T47D (cell line): ENCODE measurements at places on chromosomes 1 and 21.

- peak; percentile 4 for DNase-seq
Observed at GRCh38 chr1:64675718-64676345, 69.0 kb upstream of the RAVER2 start.

- no peak for DNase-seq
Observed at GRCh38 chr1:221371705-221372104, 370.2 kb downstream of the DUSP10 start.

GRCh38 chr21:26423511-26423910 lies 149.6 kb downstream of the CYYR1 start:
- DNase-seq: no peak

DNA sequence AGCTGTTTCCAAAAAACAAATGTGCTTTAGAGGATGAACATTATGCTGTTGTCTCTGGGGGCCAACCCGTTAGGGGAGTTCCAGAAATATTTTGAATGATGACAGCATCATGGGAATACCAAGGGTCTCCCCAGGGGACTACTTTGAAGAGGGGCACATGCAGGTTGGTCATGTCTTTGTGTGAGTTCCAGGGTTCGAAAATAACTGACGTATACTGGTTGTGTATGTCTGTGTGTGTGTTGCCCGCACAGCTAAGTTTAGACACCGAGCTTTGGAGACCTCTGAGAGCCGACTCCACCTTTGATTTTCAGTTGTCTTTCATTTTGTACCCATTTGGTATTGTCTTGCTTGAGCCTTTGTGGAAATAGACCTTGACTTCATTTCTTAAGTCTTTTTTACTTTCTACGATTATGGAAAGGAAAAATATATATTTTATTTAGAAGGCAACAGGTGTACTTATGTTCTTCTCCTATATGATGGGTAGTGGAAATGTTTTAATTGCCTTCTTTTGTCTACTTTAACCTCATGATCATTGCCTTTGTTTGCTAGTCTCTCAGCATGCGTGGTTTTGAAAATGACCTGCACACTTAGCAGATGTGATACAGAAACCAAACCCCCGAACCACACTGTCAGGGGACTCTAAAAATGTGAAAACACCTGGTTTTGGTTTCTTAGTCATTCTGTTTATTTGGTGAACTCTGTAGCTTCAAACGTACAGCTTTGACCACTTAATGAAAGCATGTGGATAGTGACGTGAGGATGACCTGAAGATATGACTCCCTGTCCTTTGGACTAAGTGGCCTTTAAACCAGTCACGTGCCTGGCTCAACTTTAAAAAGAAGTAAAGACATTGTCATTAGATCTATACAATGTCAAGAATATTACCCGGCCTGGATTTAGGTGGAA lies 56.5 kb downstream of the GALNT2 start:
- no peak for DNase-seq

GRCh38 chr1:181383695-181384094 lies 99.6 kb upstream of the CACNA1E start:
- no peak for DNase-seq

- no peak for DNase-seq
Observed at GRCh38 chr21:33789697-33790096, 125.9 kb downstream of the ATP5PO start.

DNA sequence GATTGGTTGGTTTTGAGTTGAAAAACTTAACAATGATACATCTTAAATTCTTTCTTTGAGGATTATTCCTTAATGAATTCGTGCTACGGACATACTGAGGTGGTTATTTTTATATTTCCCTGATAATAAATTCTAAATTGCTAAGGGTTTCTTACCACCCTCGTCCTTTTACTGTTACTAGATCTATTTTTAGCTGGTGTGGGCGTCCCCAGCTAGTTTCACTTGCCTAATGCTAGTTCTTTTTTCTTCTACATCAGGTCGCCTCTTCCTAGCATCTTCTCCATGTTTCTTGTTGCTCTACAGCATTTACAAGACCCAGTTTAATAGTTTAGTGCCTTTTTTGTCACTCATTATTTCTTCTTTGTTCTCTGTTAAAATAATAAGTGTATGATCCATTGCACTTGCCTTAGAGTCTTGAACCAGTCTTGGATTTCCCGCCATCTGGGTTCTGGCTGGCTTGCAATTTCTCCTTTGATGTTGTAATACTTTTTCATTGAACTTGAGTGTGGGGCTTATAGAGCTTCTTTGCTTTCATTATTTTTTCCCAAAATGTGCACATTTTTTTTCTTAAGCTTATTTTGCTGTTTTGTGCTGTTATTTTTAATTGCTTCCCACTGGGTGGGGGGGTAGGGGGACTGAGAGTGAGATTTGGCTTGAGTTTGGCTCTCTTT lies 677 bp upstream of the HSD11B1 start:
- no peak for DNase-seq

- no peak for DNase-seq
Observed at GRCh38 chr1:53615101-53615500, 123.9 kb downstream of the GLIS1 start.

GRCh38 chr21:14500873-14501272 lies 45.2 kb downstream of the SAMSN1 start:
- no peak for DNase-seq

GRCh38 chr1:101311146-101311920 lies 74.5 kb downstream of the S1PR1 start:
- DNase-seq: no peak

- DNase-seq: no peak
Observed at GRCh38 chr1:177305040-177306018, 134.6 kb downstream of the BRINP2 start.

GRCh38 chr1:93159337-93159736 lies 20.9 kb downstream of the TMED5 start:
- DNase-seq: no peak

DNA sequence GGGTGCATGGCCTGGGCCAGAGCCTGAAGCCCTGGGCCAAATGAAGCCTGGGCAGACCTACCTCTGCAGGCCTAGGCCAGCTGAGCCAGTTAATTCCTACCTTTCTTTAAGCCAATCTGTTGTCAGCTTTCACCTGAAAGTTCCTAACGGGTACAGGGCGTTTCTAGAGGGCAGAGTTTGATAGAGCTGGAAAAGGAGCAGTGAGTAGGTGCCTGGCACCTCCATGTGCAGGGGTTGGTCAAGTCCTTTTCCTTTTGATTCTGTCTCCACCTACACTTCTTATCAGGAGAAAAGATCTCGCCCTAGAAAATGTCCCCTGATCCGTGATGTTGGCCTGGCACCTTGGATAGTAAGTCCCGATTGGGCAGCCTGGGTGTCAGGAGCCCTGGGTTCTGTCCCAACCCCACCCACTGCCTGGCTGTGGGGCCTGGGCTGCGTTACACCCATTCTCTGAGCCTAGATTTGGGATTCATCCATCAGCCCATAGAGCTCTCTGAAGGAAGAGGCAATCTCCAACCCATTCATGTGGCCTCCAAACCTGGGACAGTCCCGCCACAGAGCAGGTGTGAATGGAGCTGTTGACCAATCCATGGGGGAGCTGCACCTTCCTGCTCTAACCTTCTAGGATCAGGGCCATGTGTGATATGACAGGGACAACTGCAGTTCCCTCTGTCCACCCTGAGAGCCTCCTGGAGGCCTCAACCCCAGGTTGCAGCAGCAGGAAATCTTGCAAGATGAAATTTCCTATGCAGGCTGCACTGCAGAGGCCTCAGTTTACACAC lies 304.3 kb downstream of the MATN1 start:
- DNase-seq: no peak

GRCh38 chr1:233224311-233224710 lies 71.2 kb downstream of the PCNX2 start:
- no peak for DNase-seq

- no peak for DNase-seq
Observed at GRCh38 chr1:197073978-197074377, 6.9 kb upstream of the F13B start.

GRCh38 chr1:87236585-87236984 lies 92.1 kb upstream of the LMO4 start:
- no peak for DNase-seq

DNA sequence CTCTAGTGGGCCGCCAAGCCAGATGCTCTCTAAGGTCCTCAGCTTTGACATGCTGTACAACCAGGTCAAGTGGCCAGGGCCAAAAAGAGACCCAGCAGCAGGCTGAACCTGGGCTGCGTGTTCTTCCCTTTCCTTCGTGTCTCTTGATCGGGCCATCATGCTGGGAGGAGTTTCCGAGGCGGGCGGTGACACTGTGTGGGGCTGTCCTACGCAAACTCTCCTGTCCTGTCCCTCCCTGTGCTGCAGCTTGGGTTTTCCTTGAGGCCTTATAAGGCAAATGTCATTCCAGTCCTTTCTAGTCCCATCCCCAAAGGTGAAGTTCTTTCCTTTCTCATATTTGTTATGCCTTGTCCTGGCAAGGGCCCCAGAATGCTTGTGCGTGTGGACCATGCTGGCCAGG lies 56.7 kb downstream of the ARHGEF10L start:
- DNase-seq: no peak

- DNase-seq: no peak
Observed at GRCh38 chr1:17903386-17903785, 148.3 kb downstream of the ACTL8 start.

DNA sequence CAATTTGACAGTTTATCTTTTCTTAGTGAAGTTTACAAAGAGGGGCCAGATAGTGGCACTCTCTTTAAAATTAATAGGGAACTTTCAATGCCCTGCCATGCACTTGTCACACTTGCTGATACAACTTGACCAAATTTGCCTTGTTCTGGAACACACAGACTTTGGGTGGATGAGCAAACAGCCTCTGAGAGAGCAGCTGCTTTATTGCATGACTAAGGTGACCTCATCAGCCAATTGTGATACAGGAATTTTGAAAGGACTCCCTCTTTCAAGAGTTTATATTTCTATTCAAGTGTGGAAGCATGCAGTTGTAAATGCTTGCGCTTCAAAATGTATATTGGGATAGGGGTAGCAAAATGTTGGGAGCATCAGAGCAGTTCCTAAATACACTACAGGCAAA lies 2.1 kb upstream of the RGS1 start:
- no peak for DNase-seq

GRCh38 chr1:182248721-182249120 lies 142.9 kb downstream of the GLUL start:
- DNase-seq: no peak

- peak; percentile 36 for DNase-seq
Observed at GRCh38 chr21:44299085-44299457, 782 bp upstream of the PFKL start.

DNA sequence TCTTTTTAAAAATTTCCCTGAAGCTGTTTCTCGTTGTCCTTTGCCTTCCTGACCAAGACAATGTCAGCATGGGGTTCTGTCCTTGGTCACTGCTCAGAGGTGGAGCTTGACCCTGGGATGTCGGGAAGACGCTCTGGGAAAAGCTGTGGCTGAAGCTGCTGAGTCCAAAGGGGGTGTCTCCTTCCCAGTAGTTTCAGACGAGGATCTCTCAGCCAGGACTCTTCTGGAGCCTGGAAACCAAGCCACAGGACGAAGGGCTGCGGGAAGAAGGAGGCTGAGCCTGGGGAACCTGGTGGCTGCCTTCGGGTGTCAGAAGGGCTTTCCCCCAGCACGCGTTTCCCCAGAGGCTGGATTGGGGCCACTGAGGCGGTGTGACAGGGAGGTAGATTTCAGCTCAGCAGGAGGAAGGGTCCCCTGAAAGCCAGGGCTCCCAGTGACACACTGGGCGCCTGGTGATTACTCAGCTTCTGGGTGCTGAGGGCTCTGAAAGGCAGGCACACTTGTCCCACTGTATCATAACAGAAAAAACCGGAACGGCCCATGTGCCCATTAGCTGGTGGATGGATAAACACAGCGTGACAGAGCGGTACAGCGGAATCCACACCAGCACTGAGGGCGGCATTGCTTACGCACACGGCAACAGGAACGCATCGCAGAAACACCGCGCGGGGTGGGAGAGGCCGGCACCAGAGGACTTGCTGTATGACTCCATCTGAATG lies 5.0 kb upstream of the KRTAP12-1 start:
- no peak for DNase-seq

- no peak for DNase-seq
Observed at GRCh38 chr1:229629261-229629660, 3.2 kb downstream of the URB2 start.

DNA sequence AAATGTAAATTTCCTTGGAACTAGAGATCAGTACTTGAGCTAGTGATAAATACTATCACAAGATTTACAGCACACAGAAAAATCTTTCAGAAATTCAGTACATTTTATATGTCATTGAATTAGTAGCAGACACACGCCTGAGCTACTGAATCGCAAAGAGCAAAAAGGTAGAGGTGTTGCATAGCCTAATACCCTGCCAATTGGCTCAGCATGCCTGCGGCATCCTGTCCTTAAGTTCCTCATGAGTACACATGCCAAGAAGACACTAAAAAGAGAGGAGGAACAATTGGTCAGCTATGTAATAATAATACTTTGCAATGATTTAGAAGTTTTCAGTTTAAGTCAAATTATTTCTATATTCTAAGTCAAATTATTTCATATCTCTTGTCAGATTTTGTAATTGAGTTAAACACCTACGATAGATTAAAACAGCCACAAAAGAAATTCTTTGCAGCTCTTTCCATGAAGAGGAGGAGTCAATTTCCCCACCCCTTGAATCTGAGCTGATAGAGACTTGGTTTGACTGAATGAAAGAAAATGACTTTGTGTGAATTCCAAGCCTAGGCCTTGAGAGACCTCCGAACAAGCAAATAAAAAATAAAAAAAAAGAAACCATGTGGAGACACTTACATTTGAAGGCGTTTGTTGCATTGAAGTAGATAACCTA lies 36.2 kb upstream of the PKN2 start:
- no peak for DNase-seq

- peak; percentile 75 for DNase-seq
Observed at GRCh38 chr1:156583821-156584622, 4.5 kb downstream of the TTC24 start.

GRCh38 chr1:93661829-93662474 lies 19.7 kb downstream of the BCAR3 start:
- DNase-seq: no peak

GRCh38 chr1:220701974-220702373 lies 11.8 kb downstream of the C1orf115 start:
- no peak for DNase-seq

- DNase-seq: no peak
Observed at GRCh38 chr1:226149806-226150205, 36.7 kb downstream of the ACBD3 start.
